Spleen (tissue), 13 donors: ENCODE measurements at places on chromosomes 11 and 22. TPM values are rescaled to one million over a fixed set of nuclear protein-coding genes. Genes with fewer than 3 reads are reported as not detected.

- no peak for DNase-seq
These were observed 118.7 kb upstream of the HSD17B12 start for GRCh38 chr11:43561832-43562231.

- no peak for DNase-seq
These were observed 69.4 kb downstream of the MRTFA start for GRCh38 chr22:40567106-40567505.

The MAP6 gene
- 9.0 TPM for polyA plus RNA-seq

The ZFTA gene
- 4.5 TPM for polyA plus RNA-seq

The SNX32 gene
- 0.45 TPM for polyA plus RNA-seq

The ANGPTL5 gene
- polyA plus RNA-seq: not detected
